ENCODE measurements at places on chromosomes 1 and 21. TPM values are rescaled to one million over a fixed set of nuclear protein-coding genes. Genes with fewer than 3 reads are reported as not detected.

Gene SPATA1
- 0.88 TPM for total RNA-seq

Gene SLC30A10
- total RNA-seq = not detected

Gene EVA1C
- 11.3 TPM for total RNA-seq

Gene PLPP3
- total RNA-seq = 13.7 TPM

Gene CELA2B
- total RNA-seq = not detected

Gene RSPO1
- not detected for total RNA-seq

Gene FTCD
- total RNA-seq = not detected

Gene FCN3
- not detected for total RNA-seq

Gene MAN1C1
- 0.14 TPM for total RNA-seq

Gene C1QA
- not detected for total RNA-seq

Gene ATAD3C
- total RNA-seq = not detected

Gene HLX
- 18.2 TPM for total RNA-seq

Gene MR1
- 4.9 TPM for total RNA-seq

Gene S100A3
- 2.4 TPM for total RNA-seq

Gene XCL1
- total RNA-seq = 0.14 TPM

All from placental pericyte (primary cell).